ENCODE measurements at places on chromosomes 1 and 21. TPM values are rescaled to one million over a fixed set of nuclear protein-coding genes. Genes with fewer than 3 reads are reported as not detected.

GRCh38 chr1:207861442-207862177, 49.3 kb downstream of the CD34 start:
- no peak for ATAC-seq

- ATAC-seq = no peak
Observed at GRCh38 chr21:40635391-40635790, 211.6 kb downstream of the DSCAM start.

- no peak for ATAC-seq
Observed at GRCh38 chr1:184025242-184025675, 12.3 kb downstream of the COLGALT2 start.

DNA sequence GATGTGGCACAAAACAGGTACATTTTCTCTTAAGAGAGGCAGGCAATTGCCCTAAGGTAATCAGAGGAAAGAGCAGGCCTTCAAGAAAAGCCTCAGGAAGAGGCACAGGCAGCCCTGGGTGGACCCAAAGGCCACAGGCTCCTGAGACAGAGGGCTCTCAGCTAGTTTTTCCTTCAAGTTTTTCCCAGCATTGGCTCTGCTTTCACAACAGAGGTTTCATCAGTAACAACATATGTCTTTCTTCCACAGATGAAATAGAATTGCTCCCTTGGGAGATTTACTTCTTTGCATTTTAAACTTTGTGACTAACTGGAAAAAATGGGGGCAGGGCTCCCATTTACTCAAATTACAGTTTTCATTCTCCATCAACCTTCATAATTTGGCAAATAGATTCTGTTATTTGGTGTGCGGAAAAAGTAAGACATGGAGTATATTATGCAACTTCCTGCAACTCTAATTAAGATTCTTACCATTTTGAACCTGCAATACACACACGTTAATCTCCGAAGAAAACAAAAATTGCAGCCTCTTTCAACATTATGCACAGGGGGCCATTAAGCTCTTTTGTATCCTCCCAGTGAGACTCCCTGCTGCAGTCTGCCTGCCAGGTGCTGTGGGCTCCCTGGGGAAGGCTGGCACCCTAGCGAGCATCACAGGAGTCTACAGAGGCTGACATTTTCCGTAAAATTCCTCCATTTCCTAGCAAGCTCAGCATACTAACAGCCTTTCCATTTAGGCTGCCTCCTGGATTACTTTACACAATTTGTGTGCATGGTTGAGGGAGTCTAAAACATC, 282.3 kb downstream of the USH2A start:
- ATAC-seq = no peak

The OLFM3 gene
- 2.5 TPM for total RNA-seq

The CR1 gene
- total RNA-seq = 0.23 TPM

The ASB17 gene
- total RNA-seq = not detected

The DIO1 gene
- 1.2 TPM for total RNA-seq

The TP73 gene
- 1.2 TPM for total RNA-seq
